ENCODE measurements at places on chromosomes 5 and 9.

GRCh38 chr5:168984135-168984675 is 316.7 kb downstream of the SLIT3 start:
- DNase-seq: no peak

- DNase-seq: no peak
Measured at GRCh38 chr5:181187500-181188213, 17.3 kb downstream of the TRIM7 start.

- DNase-seq: no peak
Measured at GRCh38 chr9:36319806-36320205, 61.6 kb upstream of the GNE start.

GRCh38 chr5:142404046-142404477 is 79.2 kb upstream of the SPRY4 start:
- no peak for DNase-seq

DNA sequence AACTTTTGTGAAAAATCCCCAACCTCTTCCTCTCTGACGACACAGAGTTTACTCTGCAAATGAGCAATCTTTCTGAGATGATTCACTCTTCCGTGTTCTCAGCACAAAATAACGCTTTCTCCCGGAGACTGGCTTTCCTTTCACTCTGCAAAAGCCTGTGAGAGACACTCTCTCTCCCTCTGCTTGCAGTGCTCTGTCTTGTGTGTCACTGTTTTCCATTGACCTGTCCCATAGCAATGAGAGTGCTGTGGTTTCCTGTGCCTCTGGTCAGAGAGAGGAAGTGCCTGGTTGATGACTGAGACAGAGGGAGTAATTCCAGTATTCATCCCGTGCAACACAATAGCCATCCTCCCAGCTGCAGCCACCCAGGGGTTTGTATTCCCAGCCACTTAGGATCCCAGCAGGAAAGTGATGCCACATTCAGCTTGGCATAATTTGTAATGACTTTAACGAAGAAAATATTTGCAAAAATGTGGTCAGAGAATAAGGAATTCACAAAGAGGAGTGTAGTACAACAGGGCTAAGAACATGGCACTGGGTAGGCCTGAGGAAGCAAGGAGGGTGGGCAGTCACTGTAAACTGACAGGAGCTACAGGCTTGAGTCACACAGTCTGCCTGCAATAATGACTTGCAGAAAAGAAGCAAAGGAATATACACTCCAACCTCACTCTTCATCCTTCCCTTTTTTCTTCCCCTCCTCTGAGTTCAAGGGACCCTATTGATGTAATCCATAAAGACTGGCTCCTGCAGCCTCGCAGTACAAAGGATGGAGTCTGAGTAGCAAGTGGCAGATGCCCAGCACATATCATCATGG is 463.5 kb upstream of the RGMB start:
- DNase-seq: no peak

DNA sequence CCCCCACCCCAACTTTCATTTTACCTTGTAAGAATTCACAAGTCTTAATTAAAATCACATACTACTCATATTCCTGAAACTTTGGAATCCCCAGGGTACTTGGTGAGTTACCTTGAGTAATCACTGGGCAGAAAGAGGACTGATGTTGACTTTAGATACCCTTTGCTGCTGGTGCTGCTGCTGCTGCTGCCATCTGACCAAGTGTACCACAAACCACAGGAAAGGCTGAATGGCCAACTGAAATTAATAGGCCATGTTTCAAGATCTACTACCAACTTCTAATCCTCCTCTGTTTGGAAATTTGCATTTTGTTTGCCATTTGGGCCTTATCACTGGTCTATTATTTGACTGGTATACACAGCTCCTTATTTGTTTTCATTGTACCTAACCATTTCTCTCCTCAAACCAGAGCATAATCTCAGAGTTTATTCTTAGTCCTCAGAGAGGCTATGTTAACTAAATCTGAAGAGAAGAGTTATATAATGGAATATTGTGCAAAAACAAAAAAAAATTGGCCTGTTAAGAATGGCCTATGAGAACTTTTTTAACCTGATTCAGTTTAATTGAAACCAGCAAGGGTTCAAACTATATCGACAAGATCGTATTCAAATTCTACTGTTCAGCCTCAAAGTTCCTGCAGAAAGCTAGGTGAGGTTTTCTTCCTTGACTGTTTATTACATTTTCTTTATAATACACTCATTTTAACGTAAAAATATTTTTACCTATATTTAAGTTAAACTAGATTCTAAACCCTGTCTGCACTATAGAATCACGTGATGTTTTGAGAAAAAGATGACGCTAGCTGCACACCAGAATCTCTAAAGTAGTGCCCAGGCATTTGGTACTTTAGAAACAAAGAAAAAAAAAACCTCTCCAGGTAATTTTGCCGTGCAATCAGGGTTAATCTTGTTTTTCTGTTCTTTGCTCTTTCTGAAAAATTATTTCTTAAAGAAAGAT is 13.1 kb downstream of the SELENOP start:
- DNase-seq: no peak

DNA sequence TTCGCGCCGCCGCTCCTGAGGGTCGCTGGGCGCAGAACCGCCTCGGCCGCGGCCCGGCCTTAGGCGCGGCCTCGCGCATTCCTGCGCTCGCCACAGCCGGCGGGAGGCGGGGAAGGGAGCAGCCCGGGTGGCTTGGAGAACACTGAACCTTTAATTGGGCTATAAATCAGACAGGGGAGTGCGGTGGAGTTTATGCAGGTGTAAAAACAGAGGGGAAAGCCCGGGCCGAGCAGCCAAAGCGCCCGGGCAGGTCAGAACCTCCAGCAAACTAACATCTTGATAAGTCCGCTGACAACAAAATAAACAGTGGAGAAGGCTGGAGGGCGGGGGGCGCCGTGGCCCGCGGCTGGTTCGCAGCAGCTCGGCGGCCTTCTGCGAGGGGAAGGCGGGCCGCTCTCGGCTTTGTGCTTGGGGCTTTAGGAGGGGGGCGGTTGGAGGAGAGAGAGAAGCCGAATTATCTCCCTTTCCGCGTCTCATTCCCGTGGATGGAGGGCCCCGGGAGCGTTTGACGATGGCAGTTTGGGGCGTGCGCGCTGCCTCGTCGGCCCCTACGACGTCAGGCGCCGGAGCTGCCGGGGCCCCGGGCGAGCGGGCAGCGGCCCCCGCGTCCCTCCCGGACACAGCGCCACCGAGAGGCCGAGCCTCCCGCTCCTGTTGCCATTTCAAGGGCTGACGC is 11.3 kb downstream of the FOXD1 start:
- no peak for DNase-seq

- DNase-seq: no peak
Measured at GRCh38 chr5:138276402-138277054, 2.1 kb upstream of the GFRA3 start.

- no peak for DNase-seq
Measured at GRCh38 chr9:112439171-112439570, 47.5 kb upstream of the KIAA1958 start.

GRCh38 chr9:85895685-85896084 is 45.3 kb upstream of the NAA35 start:
- DNase-seq: no peak

DNA sequence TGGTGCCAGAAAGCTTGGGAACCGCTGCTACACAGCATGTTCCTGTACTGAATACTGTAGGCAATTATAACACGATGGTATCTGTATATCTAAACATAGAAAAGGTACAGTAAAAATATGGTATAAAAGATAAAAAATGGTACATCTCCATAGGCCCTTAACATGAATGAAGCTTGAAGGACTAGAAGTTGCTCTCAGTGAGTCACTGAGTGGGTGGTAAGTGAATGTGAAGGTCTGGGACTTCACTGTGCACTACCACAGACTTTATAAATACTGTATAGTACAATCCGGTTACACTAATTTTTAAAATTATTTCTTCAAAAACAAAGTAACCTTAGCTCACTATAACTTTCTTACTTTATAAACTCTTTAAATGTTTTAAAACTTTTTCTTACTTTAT is 819.9 kb upstream of the GRAMD2B start:
- no peak for DNase-seq

DNA sequence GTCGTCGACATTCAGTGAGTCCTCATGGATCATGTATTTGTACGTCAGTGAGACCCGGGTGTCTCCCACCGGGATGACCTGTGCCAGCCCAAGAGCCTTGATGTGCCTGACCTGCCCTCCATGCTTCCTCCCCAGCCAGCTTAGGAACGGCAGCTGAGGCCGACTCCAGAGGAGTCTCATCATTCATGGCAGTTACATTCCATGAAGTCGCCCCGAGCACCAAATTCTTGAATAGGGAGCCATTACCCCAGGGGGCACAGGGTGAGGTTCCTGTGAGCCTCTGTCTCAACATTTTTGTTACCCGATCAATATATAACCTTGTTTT is 67.8 kb downstream of the ZNF354C start:
- no peak for DNase-seq
